ENCODE measurements at places on chromosomes 5 and 9.
A peak's percentile ranks its signal among the peaks of the same experiment; 100 is the strongest.

GRCh38 chr9:108142504-108143201 is 653.1 kb upstream of the KLF4 start:
- DNase-seq: no peak

GRCh38 chr5:92064993-92065392 is 681.9 kb upstream of the ARRDC3 start:
- no peak for DNase-seq

DNA sequence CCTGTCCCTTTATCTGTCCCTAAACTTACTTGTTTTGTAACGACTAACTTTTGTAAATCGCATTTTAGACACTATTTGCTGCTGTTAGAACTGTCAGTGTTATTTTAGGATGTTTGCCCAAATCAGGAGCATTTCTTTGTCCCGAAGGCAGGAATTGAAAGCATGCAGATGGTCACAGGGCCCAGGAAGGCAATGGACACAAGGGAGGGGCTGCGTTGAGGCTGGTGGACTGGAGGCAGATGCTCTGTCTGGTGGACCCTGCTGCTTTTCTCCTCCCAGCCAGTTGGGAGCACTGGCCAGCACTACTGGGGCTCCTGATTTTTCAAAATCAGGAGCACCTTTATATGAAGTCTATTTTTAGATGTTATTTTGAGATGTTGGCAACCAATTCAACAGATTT is 31.7 kb downstream of the DOCK2 start:
- no peak for DNase-seq

DNA sequence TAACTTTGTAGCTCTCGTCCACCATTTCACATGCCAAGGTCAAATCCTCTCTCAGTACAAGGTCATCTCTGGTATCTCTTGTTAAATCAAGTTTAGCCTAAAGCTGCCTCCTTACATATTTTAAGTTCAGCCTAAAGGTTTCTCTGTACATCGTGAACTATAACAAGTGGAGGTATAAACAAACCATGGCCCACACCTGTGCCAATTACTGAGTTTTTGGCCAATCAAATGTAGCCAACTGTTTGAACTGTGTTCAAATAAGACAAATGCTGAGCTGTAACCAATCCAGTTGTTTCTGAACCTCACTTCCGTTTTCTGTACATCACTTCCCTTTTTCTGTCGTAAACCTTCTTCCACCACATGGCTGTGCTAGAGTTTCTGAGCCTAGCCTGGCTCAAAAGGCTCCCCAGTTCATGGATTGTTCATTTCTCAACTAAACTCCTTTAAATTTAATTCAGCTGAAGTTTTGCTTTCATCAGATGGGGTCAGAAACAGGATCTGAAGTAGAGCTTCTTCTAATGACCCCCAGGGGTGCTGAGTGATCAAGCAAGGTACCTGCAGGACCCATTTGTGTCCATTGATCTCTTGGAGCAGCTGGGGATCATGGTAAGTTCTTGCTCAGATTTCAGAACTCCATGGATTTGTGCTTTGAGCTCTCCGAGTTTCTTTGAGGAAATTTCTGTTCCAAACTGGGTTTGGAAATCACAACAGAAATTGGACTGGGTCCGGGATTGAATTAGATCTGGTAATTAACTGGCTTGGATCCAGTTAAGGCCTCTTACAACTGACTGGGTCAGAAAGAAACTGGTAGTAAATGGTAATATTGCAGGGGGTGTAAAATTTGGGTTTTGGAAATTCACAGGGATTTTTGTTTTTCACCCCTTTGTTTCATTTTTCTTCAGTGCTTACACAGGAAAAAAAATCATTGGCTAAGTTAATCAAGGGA is 11.0 kb upstream of the NANS start:
- no peak for DNase-seq

DNA sequence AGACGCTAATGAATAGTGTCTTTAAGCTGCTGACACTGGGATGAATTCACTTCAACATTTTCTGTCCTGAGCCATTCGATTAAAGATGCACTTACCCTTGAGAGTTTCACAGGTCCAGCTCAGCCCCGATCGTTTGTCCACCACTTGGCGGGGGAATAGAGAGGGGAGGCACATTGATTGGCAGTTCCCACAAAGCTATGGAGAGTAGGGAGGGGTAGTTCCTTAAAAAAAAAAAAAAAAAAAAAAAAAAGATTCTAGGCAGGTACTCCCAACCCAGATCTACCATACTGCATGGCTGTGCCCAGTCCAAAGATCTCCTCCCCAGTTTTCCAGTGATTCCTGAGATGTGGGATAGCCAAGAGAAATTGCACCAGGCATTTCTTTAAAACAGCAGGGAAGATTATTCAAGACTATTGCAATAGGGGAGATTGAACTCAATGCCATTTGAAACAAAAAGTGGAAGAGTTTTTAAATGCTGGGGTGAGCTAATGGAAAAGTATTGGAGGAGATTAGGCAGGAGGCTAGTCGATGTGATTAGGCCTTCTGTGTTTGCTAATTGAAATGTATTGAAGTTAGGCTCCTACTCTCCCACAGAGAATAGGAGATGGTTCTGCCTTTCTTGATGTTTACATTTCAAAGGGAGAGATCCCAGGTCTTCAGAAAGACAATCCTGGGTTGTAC is 2217.4 kb upstream of the WWC1 start:
- DNase-seq: no peak

DNA sequence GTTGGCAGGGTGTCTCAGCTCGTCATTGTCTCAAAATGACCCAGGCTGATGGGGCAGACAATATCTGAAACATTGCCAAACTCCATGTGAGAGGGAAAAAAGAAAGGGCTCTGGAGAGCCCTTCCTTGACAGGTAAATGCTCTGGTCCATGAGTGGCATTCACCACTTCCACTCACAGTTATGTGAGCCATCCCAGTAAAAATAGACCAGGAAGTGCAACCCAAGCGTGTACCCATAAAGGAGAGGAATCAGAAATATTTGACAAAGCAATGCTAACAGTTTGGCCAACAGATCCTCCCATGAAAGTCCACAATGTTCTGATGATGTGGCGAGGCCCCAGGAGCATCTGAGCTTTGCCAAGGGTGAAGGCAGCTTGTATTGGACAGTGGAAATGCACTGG is 49.4 kb downstream of the ASTN2 start:
- DNase-seq: peak; percentile 66

Data from DMS153 (cell line).